ENCODE measurements at places on chromosomes 7 and 10.

DNA sequence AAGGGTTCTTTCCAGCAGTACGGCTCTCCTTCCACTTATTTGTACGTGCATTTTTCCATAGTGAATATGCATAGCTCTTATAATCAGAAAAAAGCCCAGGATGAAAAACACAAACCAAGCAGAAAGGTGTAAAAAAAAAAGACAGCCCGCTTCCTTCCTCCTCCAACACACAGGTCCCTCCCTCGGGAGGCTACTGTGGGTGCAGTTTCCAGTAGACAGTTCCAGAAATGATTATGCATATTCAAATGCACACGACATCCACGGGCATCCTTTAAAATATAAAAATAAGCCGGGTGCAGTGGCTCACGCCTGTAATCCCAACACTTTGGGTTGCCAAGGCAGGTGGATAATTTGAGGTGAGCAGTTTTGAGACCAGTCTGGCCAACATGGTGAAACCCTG, 59.9 kb downstream of the TNRC18 start:
- DNase-seq = no peak

DNA sequence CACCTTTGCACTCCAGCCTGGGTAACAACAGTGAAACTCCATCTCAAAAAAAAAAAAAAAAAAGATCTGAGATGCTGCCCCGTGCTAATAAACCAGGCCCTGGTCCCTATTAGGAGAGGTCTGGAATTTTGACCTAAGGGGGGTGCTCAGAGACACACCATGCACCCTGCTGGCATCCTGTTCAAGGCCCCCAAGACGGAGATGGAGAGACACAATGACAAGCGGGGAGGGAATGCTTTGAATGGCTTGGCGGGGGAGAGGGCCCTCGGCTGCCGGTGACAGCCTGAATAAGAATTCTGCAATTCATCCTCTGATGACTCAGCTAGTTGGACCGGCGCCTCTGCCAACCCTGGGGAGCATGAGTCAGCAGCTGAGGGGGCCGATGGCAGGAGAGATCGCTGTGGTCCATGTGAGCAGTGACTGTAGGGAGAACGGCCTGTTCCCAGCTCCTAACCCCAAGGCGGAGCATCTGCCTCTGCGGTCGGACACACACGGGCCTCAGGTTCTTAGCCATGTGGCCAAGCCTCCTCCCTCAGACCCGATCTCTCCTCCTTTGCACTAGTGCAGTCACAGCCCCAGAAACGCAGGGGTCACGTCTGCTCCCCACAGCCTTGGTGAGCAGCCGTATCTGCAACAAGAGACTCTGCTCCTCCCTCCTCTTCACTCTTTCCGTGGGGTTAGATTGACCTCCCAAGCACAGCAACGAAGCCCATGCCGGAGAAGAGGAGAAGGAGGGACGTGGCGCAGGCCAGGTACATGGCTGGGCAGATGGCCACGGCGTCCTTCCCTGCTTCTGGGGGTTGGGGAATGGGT, 14.9 kb downstream of the TRIM56 start:
- DNase-seq = peak; percentile 95

DNA sequence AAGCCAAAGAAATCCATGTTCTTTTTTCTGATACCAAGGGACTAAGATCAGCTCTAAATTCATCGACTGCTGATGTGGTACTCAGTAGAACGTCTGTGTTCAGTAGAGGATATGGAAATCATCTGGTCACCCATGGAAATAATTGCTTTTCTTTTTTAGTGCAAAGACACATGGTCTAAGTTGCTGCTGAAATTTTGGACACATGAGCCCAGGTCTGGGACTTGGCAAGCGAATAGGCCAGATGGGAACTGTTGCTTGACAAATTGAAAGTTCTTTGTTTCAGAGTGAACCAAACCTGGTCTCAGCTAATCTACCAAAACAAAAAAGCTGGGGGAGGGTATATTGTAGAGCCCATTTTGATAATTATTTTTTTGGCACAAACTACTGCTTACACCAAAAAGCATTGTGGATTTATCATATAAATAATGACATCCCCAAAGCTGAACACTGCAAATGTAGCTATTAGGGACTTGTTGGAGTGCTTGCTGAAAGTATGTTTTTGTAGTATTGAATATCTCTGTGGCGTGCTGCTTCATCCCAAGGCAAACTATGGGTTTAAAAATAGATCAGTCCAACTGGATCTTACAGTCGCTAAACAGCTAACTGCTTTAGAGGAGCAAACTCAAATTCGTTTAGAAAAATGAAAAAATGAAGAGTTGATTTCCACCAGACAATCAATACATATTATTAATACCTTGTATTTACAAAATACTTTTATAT, 144.7 kb downstream of the TRIL start:
- DNase-seq = no peak

DNA sequence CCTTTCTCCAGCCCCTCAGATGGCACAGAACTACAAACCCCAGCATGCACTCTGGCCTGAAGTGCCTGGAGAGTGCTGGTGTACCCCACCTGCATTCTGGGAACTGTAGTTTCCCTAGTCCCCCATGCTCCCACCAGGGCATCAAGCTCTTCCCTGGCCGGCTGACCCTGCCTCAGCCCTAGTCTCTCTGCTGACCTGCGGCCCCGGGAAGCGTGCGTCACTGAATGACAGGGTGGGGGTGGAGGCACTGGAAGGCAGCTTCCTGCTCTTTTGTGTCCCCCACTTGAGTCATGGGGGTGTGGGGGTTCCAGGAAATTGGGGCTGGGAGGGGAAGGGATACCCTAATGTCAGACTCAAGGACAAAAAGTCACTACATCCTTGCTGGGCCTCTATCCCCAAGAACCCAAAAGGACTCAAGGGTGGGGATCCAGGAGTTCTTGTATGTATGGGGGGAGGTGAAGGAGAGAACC, 2.1 kb downstream of the NOS3 start:
- DNase-seq = no peak

DNA sequence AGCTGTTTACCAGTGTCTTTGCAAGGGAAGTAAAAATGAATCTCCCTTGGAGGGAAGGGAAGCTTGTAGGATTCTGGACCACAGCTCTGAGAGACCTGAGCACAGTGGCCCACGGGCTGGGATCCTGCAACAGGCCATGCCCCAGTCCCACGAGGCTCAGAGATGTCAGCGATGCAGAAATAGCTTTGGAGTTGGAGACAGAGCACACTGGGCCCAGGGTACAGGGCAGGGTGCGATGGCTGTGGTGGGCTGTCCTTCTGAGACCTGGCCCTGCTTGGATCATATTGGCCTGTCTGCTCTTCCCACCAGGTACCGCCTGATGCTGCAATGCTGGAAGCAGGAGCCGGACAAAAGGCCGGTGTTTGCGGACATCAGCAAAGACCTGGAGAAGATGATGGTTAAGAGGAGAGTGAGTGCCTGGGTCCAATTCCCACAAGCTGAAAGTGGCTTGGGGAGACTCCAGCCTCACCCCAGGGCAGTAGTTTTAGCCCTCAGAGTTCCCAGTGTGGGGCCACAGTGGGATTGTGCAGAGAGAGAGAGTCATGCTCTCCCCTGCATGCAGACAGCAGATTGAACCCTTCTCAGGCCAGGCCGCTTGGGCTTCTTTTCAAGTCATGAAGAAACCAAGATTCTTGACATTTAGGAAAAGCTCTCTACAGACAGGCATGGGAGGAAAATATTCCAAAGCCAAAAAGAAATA, 13.5 kb upstream of the CSGALNACT2 start:
- no peak for DNase-seq
